Activated B cell treated with CpG ODN at 0.5 μM for 24 hours (primary cell): ENCODE measurements at places on chromosomes 5 and 9.

GRCh38 chr9:93479726-93480125 lies 26.3 kb upstream of the FAM120AOS start:
- H3K27ac ChIP-seq: no peak overlapping the region
- H3K4me1 ChIP-seq: no peaks in the 10 kb centered on the region
- no peak for DNase-seq
- H3K36me3 ChIP-seq: peaks cover 66% of the 10 kb centered on the region
- no peak overlapping the region for H3K4me3 ChIP-seq
- no peaks in the 10 kb centered on the region for H3K27me3 ChIP-seq

DNA sequence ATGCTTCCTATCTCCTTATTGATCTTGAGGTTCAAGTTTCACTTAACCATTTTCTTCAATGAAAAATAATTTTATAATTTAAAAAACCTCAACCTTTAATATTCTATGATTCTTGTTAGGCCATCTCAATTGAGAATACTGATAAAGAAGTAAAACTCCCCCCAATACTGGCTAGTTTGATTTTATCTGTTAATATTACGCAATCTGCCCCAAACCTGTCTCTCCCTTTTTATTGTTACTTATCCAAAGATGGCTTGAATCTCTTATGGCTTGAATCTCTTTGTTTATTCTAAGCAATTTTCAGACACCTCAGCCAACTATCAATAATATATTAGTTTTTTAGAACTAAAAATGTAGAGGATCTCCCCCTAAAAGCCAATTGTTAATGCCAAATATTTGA lies 4.1 kb upstream of the PCDHAC2 start:
- no peak overlapping the region for H3K4me3 ChIP-seq
- peaks cover 13% of the 10 kb centered on the region for H3K27me3 ChIP-seq
- H3K4me1 ChIP-seq: no peaks in the 10 kb centered on the region
- H3K27ac ChIP-seq: no peak overlapping the region

GRCh38 chr9:125700791-125701190 lies 6.2 kb downstream of the MAPKAP1 start:
- H3K36me3 ChIP-seq: peaks cover 25% of the 10 kb centered on the region
- H3K4me3 ChIP-seq: peak overlapping the region; percentile 68
- H3K27ac ChIP-seq: peak overlapping the region; percentile 46
- no peaks in the 10 kb centered on the region for H3K27me3 ChIP-seq

- H3K4me3 ChIP-seq: no peak overlapping the region
- H3K27me3 ChIP-seq: no peaks in the 10 kb centered on the region
- no peaks in the 10 kb centered on the region for H3K4me1 ChIP-seq
- H3K27ac ChIP-seq: no peak overlapping the region
- no peak for DNase-seq
These were observed 10.3 kb downstream of the IDNK start for GRCh38 chr9:83633255-83633654.

DNA sequence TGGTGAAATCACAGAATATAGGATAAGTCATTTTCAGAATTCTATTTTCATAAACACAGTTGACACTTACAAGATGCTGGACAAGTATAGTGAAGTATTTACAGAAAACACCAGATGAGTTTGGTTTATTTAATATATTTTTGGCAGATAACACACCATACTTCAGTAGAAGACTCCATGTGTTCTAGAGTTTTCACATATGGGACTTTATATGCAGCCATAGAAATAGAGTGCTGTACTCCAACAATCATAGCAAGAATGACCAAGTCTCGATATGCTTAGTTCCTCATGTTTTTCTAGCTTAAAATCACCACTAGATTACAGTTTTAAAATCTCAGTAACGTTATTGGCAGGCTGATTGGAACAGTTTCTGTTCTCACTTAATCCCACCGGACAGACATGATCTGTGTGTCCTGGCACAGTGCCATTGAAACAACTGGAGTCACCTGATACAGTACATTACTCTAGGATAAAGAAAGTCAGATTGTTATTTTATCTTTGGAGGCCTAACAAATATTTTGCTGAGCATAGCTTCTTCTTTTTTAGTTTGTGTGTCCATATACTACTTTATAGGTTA lies 45.8 kb upstream of the ERBIN start:
- no peaks in the 10 kb centered on the region for H3K36me3 ChIP-seq
- DNase-seq: no peak
- no peaks in the 10 kb centered on the region for H3K4me1 ChIP-seq
- H3K27me3 ChIP-seq: peaks cover 2% of the 10 kb centered on the region

GRCh38 chr5:114120166-114120565 lies 241.7 kb upstream of the KCNN2 start:
- H3K4me1 ChIP-seq: no peaks in the 10 kb centered on the region
- no peaks in the 10 kb centered on the region for H3K36me3 ChIP-seq
- no peak overlapping the region for H3K27ac ChIP-seq
- DNase-seq: no peak

- DNase-seq: no peak
- H3K27ac ChIP-seq: no peak overlapping the region
- H3K27me3 ChIP-seq: peaks cover 30% of the 10 kb centered on the region
- no peaks in the 10 kb centered on the region for H3K36me3 ChIP-seq
- H3K4me3 ChIP-seq: no peak overlapping the region
- peaks cover 16% of the 10 kb centered on the region for H3K4me1 ChIP-seq
These were observed 31.0 kb upstream of the NFIB start for GRCh38 chr9:14344941-14345353.

GRCh38 chr5:135476615-135477581 lies 24.7 kb upstream of the TIFAB start:
- DNase-seq: no peak
- H3K4me3 ChIP-seq: no peak overlapping the region
- H3K36me3 ChIP-seq: no peaks in the 10 kb centered on the region
- H3K27ac ChIP-seq: no peak overlapping the region

- H3K27me3 ChIP-seq: no peaks in the 10 kb centered on the region
- no peaks in the 10 kb centered on the region for H3K36me3 ChIP-seq
- peaks cover 15% of the 10 kb centered on the region for H3K4me1 ChIP-seq
These were observed 426.6 kb downstream of the SPOCK1 start for GRCh38 chr5:137072361-137073115.

- no peaks in the 10 kb centered on the region for H3K4me1 ChIP-seq
- no peak overlapping the region for H3K27ac ChIP-seq
- peaks cover 18% of the 10 kb centered on the region for H3K27me3 ChIP-seq
- H3K4me3 ChIP-seq: no peak overlapping the region
These were observed 20.5 kb downstream of the NEURL1B start for GRCh38 chr5:172661526-172661925.

DNA sequence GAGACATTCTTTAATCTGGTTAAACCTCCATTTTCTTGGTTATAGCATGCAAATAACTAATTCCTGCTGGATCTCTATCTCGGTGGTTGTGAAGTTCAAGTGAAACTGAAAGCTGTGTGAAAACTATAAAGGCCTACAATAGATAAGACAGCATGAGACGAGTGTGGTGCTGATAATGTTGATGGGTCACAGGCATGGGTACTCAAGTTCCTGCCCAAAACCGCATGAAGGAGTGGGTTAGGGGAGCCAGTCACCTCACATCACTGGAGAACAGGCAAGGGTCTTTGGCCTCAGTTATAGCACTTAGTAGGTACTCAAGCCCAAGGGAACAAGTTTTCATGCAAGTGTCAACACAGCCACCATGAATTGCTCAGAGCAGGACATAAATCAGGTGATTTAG lies 16.7 kb downstream of the HMHB1 start:
- H3K4me3 ChIP-seq: no peak overlapping the region
- no peaks in the 10 kb centered on the region for H3K27me3 ChIP-seq
- peaks cover 5% of the 10 kb centered on the region for H3K4me1 ChIP-seq
- H3K36me3 ChIP-seq: no peaks in the 10 kb centered on the region
- H3K27ac ChIP-seq: peak overlapping the region; percentile 14
- DNase-seq: no peak
